ENCODE measurements at places on chromosomes 7 and 10.

- no peak for DNase-seq
These were observed 264.1 kb downstream of the PHF14 start for GRCh38 chr7:11237742-11238141.

DNA sequence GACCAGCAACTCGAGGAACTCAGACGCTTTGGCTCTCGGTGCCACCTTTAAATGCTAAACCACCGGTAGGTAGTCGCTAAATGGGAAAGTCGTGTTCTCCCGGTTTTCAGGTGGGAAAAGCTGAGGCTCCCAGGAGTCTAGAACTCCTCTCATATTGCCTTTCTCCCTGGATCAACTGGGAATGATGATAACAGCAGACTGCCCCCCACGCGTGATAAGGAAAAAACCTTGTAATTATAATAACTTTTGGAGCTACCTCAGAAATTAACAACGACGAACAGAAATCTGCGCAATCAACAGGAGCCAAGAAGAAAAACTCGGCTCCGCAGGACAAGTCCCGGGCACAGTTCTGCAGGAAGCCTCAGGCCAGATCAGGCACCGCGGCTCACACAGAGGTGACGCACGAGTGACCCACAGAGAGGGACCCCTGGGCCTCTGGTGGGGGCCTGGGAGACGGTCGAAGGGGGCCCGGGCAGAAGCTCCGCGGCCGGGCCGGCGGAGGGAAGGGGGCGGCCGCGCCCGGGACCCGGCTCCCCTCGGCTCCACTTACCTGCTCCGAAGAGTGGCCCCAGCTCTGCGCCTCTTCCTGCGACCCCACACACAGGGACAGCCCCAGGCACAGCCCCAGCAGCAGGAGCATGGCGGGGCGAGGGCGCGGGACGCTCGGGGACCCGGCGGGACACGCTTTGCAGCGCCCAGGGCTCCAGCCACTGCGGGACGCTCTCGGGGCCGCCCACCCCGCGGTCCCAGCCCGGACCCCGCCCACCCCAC is at the start of gene ITIH5:
Gene ITIH5 (minus strand): TSS at position 714 of the 771 bp plus-strand sequence. CDS start 74 bp downstream, at position 640.
- DNase-seq: no peak

DNA sequence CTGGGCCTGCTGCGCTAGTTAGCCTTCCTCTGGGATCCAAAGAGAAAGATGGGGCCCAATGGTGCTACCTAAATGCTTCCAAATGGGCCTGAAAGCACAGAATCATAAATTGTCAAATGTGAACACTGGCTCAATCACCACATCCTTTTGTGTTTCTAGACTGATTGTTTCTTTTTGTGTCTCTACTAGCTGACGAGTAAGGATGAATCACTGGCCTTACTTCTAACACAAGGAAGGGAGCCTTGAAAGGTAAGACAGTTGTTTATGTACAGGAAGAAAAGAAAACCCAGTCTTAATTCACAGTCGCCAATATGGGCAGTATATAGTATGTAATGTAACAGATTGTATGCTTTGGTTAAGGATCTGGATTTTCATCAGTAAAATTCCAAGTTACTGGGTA is 89.5 kb downstream of the ZNF92 start:
- peak; percentile 28 for DNase-seq

- no peak for DNase-seq
These were observed 50.0 kb upstream of the INSIG1 start for GRCh38 chr7:155247479-155248365.
